ENCODE measurements at places on chromosomes 5 and 9.
A peak's percentile ranks its signal among the peaks of the same experiment; 100 is the strongest.

GRCh38 chr9:97895695-97896332 lies 26.5 kb downstream of the TRMO start:
- DNase-seq = no peak

DNA sequence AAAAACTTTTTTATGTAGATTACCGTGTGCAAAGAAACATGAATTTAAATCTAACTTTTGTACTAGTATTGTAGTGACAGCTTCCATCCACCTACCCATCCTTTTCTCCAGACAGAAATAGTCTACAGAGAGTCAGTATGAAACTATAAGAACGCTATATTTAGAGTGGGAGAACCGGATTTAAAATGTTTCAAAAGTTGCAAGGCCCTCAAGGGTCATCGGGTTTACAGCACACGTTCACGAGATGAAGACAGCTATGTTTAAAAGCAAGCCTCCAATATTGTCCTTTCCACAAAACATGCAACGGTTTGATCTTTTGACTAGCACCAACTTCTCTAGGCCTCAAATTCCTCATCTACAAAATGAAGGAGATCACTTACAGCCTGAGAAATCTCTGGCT lies 139.9 kb downstream of the LPAR1 start:
- no peak for DNase-seq

GRCh38 chr5:167244583-167244982 lies 1046.9 kb upstream of the WWC1 start:
- no peak for DNase-seq

- DNase-seq = no peak
These were observed 46.9 kb upstream of the RGS7BP start for GRCh38 chr5:64458948-64459347.

GRCh38 chr9:33170464-33171415 lies 3.6 kb upstream of the B4GALT1 start:
- peak; percentile 58 for DNase-seq

- DNase-seq = no peak
These were observed 362.9 kb downstream of the ARRDC3 start for GRCh38 chr5:91020065-91020800.

- DNase-seq = no peak
These were observed 9.4 kb upstream of the LMX1B start for GRCh38 chr9:126604059-126605055.

DNA sequence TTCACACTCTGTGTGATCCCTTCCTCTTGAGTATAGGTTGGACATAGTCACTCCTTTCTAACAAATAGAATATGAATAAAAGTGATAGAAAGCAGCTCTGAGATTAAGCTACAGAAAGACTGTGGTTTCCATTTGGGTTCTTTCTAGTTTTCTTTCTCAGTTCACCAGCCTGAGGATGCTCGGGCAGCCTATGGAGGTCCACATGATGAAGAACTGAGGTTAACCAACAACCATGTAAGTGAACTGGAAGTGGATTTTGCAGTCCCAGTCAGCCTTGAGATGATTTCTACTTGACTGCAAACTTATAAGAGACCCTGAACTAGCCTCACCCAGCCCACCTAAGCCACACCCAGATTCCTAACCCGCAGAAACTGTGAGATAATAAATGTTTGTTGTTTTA lies 10.1 kb upstream of the FOXE1 start:
- no peak for DNase-seq

DNA sequence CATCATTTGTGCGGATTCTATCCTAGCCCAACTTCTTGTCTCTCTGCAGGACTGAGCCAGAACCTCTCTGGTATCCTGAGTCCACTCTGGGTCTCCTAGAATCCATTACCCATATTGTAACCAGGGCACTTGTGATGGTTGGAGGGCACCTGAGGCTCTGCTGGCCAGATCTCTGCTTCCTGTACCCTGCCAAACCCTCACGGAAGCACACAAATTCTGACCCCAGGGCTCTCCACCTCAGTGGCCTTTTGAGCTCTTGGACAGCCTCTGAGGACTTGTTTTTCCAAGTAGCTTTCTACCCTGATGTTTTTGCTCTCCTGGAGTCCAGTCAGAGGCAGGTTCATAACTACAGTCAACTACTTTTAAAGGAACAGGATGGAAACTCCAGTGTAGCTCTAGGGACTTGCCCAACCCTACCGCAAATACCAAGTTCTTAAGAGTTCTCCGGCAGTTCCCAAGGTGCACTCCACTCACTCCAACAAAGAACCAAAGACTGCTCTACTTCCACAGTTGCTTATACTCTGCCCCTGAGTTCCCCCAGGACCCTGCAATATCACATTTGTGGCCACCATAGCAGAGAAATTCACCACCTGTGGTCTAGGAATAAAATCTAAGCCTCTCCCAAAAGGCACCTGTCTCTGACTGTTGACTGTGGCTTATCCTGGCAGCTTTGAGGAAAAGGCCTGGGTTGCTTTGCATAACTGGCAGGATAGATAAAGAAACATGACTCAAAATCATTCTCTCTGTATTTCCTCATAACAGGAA lies 9.6 kb downstream of the PIP5K1B start:
- DNase-seq = no peak

GRCh38 chr9:135990468-135991429 lies 29.6 kb upstream of the UBAC1 start:
- DNase-seq = peak; percentile 56

DNA sequence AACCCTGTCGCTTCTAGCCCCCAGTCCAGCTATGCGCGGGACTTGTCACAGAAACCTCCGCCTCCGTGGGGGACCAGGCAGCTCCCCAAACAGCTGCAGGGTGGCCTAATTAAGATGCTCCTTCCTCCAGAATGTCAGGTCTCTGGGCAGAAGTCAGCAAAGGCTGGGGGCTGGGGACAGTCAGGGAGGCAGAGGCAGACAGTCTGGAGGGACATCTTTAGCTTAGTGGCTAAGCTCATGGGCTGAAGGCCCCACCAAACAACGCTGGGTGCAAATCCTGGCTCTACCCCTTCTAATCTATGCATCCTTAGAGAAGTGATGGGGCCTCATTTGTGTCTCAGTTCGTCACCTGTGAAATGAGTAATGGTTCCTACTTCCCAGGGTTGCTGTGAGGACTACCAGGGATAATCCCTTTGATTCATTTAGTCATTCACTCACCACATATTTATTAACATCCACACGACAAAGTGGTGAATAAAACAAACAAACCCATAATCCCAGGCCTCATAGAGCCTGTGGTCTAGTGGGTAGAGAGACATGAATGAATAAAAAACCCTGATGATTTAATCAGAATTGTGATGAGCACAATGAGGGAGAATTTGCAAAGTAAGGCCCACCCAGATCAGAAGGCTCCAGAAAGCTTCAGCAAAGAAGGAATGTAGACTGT lies 20.2 kb upstream of the MED27 start:
- DNase-seq = no peak

DNA sequence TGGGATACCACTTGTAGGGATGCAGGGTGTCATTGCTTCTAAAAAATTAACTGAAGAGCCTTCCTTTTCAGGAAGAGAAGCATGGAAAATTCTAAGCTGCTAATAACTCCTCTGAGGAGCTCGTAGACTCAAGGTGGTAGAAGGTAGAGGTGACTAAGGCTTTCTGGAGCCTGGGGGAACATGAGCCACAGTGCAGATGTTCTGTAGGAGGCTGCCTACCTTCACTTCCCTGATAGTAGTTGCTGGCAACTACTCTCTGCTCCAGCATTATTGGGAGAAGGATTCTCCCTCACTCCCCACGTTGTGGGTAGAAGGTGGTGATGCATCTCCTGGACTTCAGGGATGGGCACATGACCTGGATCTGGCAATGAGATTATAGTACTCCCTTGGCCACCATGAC lies 86.7 kb upstream of the STARD4 start:
- no peak for DNase-seq

DNA sequence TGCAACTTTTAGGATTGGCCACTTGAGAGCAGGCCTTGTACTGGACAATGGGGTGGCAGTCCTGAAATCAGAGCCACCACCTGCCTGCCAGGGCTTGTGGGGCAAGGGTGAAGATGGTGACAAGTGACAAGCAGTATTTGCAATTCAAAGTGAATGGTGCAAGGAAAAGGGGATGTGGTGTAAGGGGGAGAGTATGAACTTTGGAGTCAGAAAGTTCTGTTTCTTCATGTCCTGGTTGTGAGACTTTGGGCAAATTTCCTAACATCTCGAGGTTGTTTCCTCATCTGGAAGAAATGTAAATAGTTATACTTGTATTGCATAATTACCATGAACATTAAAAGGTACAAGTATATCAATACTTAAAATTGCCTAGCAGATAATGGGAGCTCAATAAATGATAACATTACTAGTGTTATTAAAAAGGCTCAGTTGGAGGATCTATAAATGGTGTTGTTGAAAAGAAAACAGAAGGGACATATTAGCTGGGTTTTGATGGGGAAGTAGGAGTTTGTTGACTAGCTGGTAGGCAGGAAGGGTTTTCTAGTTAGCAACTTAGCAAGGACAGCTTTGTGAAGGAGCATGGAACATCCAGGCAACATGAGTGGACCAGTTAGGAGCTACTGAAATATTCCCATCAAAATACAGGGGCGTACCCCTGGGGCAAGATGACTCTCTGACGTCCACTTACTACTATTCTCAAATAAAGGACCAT lies 21.3 kb upstream of the MEGF9 start:
- DNase-seq = no peak

- no peak for DNase-seq
These were observed 125.9 kb upstream of the FOXD4L5 start for GRCh38 chr9:65410926-65411325.

DNA sequence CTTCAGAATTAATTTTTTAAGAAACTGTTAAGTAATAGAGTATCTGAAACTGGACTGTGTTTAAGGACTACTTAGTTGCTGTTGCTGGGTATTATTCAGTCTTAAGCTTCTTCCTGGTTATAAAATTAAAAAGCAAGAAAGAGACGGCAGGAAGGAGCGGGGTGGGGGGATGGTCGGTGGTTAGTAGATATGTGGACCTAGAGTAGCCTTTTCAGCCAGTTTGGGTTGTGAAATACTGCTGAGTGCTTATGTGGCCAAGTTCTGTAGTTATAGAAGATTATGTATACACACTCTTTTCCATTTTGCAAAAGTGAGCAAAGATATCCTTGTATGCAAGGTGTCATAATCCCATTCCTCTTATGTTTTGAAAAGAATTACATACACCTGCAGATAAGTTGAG lies 28.5 kb downstream of the TRIO start:
- DNase-seq = no peak

Measured in CD4-positive, alpha-beta T cell treated with Interleukin-1 beta for 1 hour (primary cell).